ENCODE measurements at places on chromosomes 7 and 10.

- no peak for DNase-seq
Observed at GRCh38 chr7:157521752-157522151, 184.9 kb downstream of the DNAJB6 start.

- DNase-seq: no peak
Observed at GRCh38 chr7:40595129-40595528, 460.3 kb downstream of the SUGCT start.

DNA sequence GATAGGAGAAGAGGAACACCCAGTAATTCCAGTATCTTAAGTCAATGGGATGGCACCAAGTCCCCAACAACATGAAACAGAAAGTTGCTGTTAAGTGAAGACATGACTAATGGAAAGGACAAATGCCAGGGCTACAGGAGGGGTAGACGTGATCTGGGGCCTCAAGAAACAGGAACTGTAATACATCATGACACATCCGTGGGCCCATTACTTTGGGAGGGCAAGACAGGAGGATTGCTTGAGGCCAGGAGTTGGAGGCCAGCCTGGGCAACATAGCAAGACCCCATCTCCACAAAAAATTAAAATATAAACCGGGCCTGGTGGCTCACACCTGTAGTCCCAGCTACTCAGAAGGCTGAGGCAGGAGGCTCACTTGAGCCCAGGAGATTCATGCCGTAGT, 408.6 kb upstream of the PRKCQ start:
- DNase-seq: no peak

DNA sequence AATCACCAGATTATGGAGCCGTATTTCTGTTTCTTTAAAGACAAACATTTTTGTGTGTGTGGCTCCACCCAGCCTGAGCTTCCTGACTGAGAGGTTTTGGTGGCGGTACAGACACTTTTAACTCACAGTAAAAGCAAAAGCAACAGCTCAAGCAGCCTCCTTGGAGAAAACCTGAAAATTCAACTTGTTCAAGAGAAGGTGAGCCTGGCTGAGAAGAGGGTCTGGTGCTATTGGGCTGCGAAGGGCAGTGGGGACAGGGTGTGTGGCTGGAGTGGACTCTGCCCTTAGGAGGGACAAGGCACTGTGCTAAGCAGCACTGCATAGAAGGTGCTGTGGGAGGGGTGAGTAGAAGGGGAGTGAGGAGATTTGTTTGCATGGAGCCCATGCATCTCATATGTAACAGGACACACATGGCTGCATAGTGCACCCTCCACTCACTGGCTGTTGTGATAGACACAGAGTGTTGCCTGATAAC, at the start of gene GIMAP7:
TSS of gene GIMAP7 (plus strand) at position 125 of the 475 bp plus-strand sequence. CDS start 5,103 bp downstream, outside the sequence.
- DNase-seq: no peak

- DNase-seq: no peak
Observed at GRCh38 chr7:155769701-155770100, 42.6 kb downstream of the SHH start.

GRCh38 chr7:12653518-12653917, 33.9 kb upstream of the ARL4A start:
- DNase-seq: no peak

Measured in NCI-H1694 treated with DMSO at 0.1 percent for 48 hours (cell line).